Cardiac muscle cell (in vitro differentiated cells and primary cell): ENCODE measurements at places on chromosomes 1 and 21.
A peak's percentile ranks its signal among the peaks of the same experiment; 100 is the strongest.

DNA sequence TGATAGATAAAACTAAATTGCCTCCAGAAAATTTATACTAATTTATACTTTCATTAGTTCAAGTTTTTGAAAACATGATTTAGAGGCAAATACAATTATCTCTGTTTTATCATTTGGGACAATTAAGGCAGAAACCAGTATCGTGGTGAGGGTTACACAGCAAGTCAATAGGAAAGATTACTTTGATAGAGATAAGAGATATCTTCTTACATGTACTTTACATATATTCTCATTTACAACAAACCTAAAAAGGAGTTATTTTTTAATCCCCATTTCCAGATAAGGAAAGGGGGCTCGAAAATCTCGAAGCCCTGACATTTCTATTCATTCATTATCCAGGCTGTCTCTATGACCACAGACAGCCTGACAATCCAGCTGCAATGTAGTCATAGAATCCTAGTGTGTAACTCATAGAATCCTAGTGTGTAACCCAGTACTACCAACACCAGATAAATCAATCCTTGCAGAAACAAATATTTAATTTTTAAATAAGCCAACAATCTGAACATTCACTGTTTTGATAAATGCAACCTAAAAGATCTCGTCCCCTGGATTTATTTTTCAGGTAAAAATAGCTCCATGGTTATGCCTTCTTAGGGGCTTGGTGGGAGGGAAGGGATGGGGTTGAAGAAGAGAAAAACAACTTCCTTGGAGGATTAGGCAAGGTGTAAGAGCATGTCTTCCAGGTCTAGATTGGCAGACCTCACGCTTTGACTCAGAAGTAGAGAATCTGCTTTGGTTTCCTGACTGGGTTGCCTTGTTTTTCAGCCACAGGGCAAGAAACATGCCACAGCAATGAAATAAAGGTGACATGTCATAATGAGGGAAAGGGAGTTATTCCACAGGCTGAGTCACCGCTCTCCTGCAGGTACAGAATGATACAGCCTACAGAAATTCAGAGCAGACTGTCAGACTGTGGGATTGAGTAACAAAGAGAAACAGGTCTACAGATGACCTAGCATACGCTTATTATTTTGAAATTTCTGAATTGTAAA lies 45.6 kb downstream of the IRF2BP2 start:
- no peak for DNase-seq

- DNase-seq: no peak
Measured at GRCh38 chr1:21361506-21361905, 71.2 kb upstream of the ECE1 start.

DNA sequence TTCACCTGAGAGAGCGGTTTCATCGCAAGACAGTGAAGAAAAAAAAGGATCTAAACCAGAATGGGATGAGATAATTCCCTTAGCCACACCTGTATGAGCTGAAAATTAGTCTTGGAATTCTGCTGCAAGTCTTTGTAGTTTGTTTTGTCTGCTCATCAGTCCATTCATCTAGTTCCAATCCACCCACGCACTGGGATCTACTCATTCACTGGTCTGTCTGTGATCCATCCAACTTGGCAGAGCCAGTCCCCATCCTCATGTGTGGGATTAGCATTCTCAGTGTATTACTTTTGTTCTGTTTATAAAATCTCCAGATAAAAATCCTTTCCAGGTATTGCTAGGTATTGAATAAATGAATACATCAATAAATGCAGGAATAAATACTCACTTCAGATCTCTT lies 266.5 kb upstream of the USP24 start:
- no peak for DNase-seq

DNA sequence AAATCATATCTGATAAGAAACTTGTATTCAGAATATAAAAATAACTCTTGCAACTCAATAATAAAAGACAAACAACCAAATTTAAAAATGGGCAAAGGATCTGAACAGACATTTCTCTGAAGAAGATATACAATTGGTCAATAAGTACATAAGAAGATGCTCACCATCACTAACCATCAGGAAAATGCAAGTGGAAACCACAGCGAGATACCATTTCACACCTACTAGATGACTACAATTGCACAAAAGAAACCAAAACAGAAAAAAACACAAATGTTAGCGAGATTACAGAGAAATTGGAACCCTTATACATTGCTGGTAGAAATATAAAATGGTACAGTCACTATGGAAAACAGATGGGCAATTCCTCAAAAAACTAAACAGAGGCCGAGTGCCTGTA lies 11.5 kb upstream of the ZNF683 start:
- no peak for DNase-seq

DNA sequence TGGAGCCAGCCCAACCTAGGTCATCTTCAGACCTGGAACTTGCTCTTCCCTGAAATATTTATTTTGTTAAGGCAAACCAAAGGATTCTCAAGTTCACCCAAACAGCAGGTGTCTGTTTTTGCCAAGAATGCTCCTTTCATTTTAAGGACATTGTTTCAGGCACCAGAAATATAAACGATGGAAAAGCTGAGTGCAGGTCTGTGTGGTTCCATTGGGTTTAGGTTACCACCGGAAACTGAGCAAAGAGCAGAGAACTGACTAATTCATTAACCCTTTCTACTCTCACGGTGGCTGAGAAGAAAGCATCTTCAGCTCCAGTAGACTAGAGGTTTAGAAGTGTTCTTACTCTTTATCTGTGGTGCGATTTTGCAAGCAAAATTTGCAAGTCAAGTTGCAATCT lies 38.0 kb upstream of the ZC3H11B start:
- no peak for DNase-seq

GRCh38 chr1:33301273-33301984 lies 19.5 kb downstream of the A3GALT2 start:
- DNase-seq: peak; percentile 38

GRCh38 chr1:55117941-55118340 lies 78.6 kb downstream of the PCSK9 start:
- no peak for DNase-seq

- peak; percentile 79 for DNase-seq
Measured at GRCh38 chr1:109790735-109791494, 27.2 kb upstream of the EPS8L3 start.

- no peak for DNase-seq
Measured at GRCh38 chr1:210748796-210749195, 385.2 kb downstream of the KCNH1 start.

- DNase-seq: no peak
Measured at GRCh38 chr1:2778220-2778592, 23.3 kb downstream of the TTC34 start.

DNA sequence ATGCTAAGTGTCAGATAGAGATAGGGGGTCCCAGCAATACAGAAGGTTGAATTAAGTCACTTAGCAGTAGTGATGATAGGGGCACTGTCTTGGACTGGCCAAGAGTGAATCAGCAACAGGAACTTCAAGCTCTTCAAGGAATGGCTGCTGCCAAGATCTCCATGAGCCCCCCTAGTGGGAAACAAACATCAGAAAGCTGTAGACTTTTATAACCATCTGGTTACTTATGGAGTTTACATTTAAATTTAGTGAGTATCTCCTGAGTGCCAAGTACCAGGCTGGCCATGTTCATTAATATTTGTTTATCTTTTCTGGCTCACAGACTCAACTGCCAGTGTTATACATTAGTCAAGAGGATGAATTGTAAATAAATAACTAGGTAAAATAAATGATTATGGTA lies 327.3 kb downstream of the TTLL7 start:
- no peak for DNase-seq

GRCh38 chr21:45317398-45318145 lies 29.9 kb upstream of the POFUT2 start:
- no peak for DNase-seq
